ENCODE measurements at places on chromosomes 7 and 10.

DNA sequence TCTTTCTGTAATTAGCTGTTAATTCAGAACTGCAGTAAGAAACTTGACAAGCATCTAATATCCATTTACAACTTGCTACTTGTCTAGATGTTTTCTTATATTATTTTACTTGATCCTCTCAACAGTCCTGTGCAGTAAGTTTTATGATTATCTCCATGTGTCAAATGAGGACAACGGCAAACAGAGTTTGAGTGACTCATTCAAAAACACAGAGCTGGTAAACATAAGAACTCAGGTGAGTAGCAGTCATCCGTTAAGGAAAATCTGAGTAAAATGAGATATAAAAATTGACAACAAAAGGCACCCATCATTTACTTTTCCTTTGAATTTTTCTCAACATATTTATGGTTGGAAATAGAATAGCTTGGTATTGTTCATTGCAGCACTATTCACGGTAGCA lies 19.0 kb upstream of the TARP start:
- DNase-seq, result no peak

- DNase-seq, result no peak
Measured at GRCh38 chr7:74355091-74355490, 65.9 kb downstream of the CLIP2 start.

DNA sequence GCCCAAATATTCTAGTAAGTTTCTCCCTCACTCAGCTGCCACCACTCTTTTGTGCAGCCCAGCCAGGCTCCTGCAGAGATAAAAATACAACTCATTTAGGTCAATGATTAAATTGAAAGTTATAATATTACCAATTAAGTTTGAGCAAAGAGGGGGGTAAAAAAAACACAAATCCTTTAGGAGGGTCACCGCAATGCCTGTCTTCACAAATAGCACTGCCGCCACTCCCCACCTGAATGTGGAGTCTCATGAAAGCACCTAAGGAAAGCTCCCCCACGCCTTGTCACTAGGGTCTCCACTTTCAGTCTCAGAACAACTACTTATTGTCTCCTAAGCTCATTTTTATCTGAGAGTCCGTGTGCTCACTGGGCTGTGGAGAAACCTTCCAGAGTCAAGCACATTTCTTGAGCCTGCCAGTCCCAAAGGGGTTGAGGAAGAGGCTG lies 148.7 kb downstream of the FGFR2 start:
- DNase-seq, result no peak

DNA sequence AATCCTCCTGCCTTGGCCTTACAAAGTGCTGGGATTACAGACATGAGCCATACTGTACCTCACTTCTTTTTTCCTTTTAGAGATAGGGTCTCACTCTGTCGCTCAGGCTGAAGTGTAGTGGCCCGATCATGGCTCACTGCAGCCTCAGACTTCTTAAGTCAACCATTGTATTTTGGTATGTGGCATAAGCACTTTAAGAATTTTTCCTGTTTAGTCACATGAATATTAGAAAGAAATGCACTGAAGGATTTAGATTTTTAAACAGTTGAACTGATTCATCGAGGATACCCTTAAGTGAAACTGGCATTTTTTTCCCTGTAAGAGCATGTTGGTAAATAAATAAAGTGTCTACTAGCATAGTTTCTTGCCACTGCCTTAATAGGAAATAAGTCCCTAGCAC lies 319.3 kb upstream of the CACNA2D1 start:
- DNase-seq, result no peak

GRCh38 chr7:112080978-112081377 lies 125.2 kb downstream of the DOCK4 start:
- DNase-seq, result no peak

DNA sequence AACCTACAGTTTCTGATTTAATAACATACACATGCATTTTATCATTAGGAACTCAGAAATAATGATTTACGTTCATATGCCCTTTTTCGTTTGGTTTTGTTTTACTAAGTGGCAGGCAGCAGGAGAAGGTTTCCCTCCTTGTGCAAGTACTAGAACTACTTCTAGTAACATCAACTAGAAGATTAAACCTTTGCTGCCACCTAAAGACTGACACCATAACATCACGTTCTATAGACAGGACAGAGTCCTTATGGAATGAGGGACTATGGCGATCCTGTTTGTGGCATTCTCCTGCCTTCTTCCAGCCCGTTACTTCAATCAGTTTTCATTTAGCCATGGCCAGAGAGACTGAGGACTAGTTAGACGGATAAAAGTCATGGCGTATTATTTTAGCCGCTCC lies 53.2 kb downstream of the GAD2 start:
- no peak for DNase-seq

DNA sequence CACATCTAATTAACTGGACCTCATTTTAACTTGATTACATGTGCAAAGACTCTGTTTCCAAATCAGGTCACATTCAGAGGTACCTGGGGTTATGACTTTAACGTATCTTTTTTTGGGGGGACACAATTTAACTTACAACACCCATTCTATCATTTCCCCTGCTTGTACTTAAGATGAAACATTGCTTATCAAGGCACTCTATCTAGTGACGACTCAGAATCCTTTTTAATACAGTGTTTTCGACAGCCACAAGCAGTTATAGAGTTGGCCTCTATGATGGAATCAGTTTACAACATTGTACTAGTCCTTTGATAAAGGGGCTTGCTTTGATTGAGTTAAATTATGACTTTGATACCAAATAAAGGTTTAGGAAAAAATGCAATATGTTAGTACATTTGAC lies 22.7 kb downstream of the BBS9 start:
- no peak for DNase-seq

- DNase-seq, result no peak
Measured at GRCh38 chr7:24133691-24134090, 150.3 kb upstream of the NPY start.

DNA sequence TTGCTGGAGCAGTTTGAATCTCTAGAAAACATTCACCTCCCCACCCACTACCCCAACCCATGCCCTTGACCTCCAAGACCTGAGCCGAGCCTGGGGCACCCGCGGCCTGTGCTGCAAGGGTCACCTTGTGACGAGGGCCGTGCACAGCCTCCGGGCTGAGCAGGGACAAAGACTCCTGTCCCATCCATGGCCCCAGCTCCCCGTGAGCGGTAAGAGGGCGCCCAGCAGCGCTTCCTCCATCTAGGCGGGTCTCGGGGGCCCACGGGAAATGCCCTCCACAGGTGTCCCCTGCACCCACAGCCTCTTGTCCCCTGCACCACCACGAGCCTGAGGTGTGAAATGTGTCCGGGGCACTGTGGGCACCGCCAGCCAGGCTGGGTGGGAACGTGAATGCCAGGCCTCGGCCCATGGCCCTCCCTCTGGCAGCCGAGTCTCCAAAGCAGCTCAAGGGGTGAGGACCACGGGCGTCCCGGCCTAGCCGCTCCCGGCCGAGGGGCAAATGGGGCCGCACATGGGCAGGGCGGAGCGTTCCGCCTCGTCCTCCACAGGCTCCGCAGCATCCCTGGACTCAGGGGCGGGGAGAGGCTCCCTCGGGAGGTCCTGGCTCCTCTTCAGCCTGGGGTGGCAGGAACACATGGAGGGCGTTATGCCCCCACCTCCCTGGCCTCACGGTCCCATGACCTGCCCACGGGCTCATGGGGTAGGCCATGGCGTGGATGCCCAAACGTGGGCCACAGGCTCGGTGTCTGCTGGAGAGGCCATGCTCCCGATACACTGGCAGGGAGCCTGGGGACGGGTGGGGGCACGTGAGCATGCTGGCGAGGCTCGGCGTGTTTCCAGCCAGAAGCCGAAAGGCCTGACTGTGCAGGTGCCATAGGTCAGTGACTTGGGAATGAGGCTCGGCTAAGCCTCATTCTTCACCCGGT lies 21.1 kb downstream of the DPYSL4 start:
- DNase-seq, result no peak

GRCh38 chr7:4683884-4684565 lies 1.9 kb downstream of the FOXK1 start:
- DNase-seq, result no peak

- no peak for DNase-seq
Measured at GRCh38 chr10:43965033-43965917, 316.6 kb upstream of the ZNF32 start.

DNA sequence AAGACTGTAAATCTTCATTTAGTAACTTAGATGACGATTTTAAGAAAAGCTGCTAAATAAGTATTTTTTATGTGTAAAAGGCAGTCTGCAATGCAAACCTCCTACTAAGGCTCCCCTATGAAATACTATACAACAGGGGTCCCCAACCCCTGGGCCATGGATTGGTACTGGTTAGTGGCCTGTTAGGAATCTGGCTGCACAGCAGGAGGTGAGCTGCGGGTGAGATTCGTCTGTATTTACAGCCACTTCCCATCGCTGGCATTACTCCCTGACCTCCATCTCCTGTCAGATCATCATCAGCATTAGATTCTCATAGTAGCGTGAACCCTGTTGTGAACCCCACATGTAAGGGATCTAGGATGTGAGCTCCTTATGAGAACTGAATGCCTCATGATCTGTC lies 580.4 kb downstream of the MAGI2 start:
- DNase-seq, result no peak

GRCh38 chr7:154217688-154218340 lies 165.6 kb downstream of the DPP6 start:
- no peak for DNase-seq

DNA sequence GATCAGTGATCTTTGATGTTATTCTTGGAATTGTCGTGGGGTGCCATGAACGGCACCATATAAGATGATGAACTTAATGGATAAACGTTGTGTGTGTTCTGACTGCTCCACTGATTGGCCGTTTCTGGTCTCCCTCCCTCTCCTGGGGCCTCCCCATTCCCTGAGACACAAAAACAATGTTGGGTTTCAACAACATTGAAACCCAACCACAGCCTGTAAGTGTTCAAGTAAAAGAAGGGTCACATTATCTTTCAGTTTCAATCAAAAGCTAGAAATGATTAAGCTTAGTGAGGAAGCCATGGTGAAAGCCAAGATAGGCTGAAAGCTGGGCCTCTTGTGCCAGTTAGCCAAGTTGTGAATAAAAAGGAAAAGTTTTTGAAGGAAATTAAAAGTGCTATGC lies 19.5 kb downstream of the EN2 start:
- no peak for DNase-seq

GRCh38 chr10:83990126-83990525 lies 149.2 kb upstream of the GHITM start:
- DNase-seq, result peak; percentile 4

DNA sequence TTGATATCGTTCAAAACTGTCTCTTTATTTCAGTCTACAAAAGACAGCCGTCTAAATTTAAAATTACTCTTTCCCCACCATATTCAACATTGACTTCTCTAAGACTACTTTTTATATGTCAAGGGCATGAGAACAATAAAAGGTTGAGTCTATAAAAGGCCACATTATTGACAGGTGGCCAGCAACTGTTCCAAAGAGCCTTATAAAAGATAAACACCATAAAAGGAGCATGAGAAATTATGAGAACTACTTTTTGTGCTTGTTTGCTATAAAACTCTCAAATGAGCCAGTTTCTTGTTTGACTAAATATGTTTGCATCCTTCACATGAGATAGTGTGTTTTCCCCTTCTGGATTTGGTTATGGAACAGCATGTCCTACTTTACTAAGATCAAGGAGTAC lies 189.2 kb downstream of the THSD7A start:
- no peak for DNase-seq

GRCh38 chr7:106679153-106679931 lies 18.4 kb upstream of the CCDC71L start:
- no peak for DNase-seq
